ENCODE measurements at places on chromosomes 7 and 10.

DNA sequence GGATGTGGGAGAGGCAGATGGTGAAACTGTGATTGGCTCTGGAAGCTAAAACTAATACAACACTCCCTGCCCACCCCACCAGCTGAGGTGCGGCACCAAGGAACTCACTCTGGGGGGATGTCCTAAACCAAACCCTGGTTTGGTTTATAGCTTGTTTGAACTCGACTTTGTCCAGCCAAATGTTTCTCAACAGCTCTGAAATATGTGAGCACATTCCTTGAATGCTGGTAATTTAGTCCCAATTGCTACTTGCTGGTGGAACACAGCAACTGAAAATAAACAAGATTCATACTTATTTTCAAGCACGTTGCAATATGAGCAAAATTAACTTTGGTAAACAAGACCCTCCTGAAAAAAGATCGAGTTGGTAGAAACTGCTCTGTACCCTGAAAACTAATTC lies 39.7 kb upstream of the CARD11 start:
- DNase-seq, result no peak

DNA sequence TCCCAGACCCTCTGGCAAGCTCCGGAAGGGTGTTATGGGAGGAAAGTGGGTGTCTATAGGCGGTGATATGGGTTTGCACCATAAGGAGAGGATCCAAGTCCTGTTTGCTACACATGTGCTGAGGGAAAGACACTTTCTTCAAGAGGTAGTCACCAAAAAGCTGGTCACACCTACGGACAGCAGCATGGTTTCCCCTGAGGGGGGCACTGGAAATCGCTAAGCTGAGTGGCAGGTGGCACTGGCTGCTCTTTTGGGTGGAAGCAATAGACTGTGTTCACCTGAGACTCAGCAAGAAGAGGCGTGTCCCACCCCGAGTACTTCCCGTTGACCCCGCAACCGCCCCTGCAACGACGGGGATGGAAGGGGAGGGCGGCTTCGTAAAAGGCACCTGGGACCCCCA lies 1.8 kb upstream of the FOXI2 start:
- DNase-seq, result no peak

DNA sequence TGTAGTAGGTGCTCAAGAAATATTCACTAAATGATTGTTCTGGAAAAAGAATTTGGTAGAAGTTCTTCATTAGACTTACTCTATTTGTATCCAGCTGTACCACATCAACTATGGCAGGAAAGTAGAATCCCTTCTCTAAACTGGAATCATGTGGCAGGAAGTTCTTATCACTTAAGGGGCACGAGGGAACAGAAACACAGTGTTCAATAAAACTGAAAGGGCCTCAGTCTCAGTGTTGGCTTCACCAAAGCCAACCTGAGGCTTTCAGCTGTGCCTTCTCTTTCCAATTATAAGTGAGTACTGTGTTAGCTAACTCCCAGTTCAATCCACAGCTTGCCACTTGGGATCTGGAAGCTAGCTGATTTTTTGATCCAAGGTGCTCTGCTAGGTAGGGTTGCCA lies 257.6 kb upstream of the LRGUK start:
- DNase-seq, result no peak

GRCh38 chr10:108411894-108412293 lies 1247.4 kb upstream of the SORCS1 start:
- no peak for DNase-seq

DNA sequence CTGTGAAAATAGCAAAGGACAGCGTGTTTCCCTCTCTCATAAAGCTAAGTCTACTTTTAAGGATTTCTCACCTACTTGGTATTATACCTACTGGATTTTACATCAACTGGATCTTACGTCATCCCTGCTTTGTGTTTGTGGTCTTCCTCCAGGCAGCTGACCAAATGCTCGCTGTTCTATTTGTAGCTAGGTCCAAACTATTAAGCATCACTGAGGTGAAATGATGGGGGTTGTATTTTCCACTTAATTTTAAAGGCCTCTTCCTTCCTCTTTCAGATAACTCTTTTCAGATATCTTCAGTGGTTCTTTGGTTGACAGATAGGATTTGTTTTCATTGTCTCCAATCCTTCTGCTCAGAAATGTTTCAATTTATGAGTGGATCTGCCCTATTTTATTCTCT lies 169.7 kb downstream of the RNLS start:
- DNase-seq, result no peak

GRCh38 chr10:102917314-102917961 lies 656 bp upstream of the CNNM2 start:
- DNase-seq, result peak; percentile 61

DNA sequence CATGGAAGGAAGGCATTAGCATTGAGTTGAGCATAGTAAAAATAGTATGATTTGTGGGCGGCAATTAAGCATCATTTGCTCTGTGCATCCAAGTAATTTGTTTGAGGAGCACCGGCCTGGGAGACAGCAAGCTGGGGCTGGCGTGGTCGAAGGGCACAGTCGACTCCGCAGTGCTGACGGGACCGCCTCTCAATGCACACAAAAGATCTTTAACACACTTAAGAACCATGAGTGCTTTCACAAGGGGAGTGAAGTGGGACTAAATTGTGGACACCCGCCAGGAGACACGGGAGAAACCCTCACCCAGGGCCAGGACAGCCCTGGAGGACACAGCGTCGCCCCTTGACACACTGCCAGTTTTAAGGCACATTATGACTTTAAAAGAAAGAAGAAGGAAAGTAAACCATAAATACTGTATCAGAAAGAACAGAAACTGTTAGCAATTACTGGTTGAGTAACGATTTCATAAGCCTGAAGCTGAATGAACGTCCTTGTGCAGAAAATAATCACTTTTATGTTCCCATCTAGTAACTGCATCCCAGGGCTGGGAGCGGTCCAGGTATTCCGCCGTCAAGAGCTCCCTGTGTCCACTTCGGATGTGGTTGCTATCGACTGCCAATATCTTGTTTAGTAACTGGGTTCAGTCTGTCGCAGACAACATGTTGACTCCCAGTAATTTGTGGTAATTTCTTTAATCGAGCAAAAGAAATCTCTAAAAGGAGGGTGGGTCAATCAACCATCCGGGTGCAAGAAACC lies 102.1 kb downstream of the EBF3 start:
- no peak for DNase-seq

- DNase-seq, result no peak
These were observed 38.8 kb downstream of the CCDC6 start for GRCh38 chr10:59867590-59867989.

DNA sequence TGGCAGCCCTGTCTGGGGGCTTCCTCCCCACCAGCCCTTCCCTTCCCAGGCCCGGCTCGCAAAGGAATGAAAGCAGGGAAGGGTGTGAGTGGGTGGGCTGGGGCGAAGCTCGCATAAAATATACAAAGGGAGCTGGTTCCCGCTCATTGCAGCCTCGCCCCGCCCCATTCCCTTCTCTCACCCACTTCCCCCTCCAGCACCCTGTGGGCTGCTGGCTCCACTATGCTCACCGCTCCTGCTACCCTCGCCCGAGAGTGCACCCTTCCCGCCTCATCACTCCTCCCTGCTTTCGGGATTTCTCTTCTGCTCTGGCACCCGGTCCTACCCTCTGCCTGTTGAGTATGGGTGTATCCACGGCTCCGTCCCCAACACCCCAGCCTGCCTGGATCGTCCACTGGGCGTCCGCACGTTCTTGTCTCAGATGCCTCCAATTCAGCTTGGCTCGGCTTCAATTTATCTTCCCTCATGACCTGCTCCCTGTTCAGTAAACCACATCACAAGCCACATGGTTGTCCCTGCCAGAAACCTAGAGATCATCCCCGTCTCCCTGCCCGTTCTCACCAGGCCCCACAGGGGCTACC lies 14.4 kb upstream of the TTYH3 start:
- DNase-seq, result no peak

DNA sequence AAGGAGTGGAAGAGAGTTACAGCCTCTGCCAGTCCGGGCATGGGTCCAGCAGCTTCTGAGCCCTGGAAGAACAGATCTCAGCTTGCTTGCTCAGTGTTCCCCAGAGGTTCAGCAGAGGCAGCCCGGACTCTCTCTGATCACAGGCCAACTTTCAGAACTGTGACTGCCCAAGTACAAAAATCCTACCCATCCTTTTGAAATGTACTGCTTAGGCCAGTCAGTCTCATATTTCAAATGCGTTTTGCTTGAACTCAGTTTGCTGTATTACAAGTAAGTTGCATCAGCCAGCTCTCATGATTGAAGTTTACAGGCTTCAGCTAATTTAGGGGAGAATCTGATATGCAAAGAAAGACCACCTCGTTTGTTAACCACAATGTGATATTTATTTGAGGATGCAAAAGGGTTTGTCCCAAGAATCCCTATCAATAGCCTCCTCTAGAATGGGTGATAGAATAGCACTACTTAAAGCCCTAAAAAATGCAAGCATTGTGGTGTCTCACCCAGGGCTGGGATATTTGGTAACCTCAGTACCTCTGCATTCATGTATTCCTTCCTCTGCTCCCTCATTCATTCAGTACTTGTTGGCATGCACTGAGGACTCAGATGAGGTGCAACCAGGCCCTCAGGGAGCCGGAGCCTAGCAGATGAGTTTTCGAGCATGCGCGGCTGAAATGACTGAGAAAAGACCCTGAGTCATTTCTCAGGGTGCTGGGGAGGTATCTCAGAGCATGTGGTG lies 7.0 kb downstream of the AIMP2 start:
- DNase-seq, result no peak

DNA sequence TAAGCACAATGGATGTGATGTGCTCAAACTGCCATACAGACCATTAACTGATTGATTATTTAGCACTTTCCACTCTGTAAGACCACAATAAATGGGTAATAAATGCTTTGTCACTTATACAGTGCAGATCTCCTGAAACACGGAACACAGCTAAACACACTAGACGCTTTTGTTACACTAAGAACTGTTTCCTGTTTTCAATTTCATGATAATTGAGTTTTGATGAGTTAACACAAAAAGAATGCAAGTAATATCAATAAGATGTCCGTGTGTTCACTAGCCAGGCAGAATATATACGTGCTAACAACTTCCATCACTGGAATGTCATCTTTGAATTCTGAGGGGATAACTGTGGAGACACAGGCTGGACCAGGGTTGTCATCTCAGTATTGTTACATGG lies 178.8 kb downstream of the SKAP2 start:
- DNase-seq, result no peak

DNA sequence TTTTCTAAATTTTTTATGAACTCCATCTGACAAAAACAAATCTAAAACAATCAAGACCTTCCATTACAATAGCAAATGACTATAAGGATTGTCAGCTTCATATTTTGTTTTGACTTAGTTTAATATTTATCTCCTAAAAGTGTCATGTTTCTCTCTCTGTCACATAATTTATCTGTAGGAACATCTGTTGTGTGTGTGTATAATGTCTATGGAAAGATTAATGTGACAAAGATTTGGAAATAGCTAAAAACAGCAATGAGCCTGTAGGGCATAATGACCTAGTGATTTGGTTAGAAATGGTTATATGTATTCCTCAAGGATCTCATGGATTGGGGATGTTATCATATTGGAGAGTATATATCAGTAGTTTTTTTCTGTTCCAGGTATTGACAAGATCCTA lies 69.6 kb upstream of the MDFIC start:
- DNase-seq, result no peak

DNA sequence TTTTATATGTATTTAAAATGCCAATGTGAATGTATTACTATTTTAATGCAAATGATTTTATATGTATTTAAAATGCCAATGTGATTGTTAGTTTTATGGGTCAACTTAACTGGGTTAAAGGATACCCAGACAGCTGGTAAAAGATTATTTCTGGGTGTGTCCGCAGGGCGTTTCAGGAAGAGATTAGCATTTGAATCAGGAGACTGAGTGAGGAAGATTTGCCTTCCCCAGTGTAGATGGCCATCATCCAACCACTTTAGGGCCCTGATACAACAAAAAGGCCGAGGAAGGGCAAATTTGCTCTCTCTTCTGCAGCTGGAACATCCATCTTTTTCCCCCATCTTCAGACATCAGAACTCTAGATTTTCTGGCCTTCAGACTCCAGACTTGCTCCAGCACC lies 116.2 kb downstream of the BAMBI start:
- no peak for DNase-seq

- no peak for DNase-seq
These were observed 53.1 kb downstream of the OSBPL3 start for GRCh38 chr7:24926623-24927524.

- no peak for DNase-seq
These were observed 173.6 kb downstream of the SH3PXD2A start for GRCh38 chr10:103681617-103682399.

GRCh38 chr10:5595994-5596471 lies 70.4 kb downstream of the ASB13 start:
- DNase-seq, result no peak

Measured in activated naive CD8-positive, alpha-beta T cell treated with anti-CD3 and anti-CD28 coated beads, Interleukin-2, amount 50 U/mL, for 16 hours (primary cell).